Central memory CD8-positive, alpha-beta T cell (primary cell): ENCODE measurements at places on chromosomes 11 and 22.

- no peak for DNase-seq
Observed at GRCh38 chr22:39628563-39629080, 58.1 kb downstream of the CACNA1I start.

DNA sequence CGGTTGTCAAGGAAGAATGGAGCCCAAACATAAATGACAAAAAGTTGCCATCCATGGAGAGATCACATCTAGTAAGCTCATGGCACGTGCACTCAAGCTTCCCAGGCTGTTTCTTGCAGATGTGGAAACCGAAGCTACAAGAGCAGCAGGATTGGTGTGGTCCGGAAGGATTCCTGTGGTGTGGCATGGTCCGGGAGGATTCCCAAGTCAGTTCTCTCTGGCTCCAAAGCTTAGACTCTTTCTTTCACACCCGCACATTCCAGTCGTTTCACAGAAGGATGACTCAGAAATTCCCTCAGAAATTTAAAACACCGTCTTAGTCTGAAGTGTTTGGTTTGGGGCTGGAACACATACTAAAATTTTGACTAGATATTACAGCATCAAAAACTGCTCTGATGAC, 78.0 kb upstream of the DRD2 start:
- DNase-seq = no peak

GRCh38 chr11:62879235-62879978, 1.3 kb upstream of the SLC3A2 start:
- DNase-seq = no peak

- DNase-seq = no peak
Observed at GRCh38 chr22:40040927-40041326, 46.2 kb downstream of the FAM83F start.

GRCh38 chr11:73428227-73428626, 52.0 kb downstream of the RELT start:
- no peak for DNase-seq

- peak; percentile 60 for DNase-seq
Observed at GRCh38 chr22:49929211-49929979, 11.0 kb downstream of the CRELD2 start.

DNA sequence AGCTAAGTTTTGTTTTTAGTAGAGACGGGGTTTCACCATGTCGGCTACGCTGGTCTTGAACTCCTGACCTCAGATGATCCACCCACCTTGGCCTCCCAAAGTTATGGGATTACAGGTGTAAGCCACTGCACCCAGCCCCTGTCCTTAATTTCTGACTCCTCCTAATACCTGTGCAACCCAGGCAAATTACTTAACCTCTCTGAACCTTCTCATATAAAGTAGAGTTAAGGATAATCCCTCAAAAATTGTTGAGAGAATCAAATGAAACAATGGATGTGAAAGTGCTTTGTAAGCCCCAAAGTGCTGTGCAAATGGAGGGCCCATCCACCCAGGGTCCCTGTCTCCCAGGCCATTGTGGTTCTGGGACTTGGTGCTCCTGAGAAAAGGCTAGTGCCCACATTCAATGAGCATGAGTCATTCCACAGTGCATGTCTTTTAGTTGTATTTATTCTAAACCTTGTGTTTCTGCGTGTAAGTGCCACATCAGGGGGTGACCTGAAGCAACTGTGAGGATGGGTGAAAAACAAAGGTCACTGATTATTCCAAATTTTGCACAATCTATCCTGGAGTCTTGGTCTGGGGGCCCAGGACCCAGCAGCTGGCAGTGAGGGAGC, 61.4 kb upstream of the PTPRJ start:
- DNase-seq = no peak

DNA sequence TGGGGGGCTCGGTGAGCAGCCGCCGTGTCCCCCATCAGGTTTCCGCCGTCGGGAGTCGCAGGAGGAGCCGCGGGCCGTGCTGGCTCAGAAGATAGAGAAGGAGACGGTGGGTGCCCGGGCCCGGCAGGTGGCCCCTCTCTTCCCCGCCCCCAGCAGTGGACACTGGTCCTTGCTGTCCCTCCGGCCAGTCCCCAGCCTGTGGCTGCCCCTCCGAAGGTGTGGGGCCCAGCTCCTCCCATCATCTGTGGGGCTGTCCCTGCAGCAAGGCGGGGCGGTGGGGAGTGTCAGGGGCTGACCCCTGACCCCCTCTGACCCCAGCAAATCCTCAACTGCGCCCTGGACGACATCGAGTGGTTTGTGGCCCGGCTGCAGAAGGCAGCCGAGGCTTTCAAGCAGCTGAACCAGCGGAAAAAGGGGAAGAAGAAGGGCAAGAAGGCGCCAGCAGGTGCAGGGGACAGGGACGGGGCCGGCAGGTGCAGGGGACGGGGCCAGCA, 15.3 kb downstream of the EPS8L2 start:
- DNase-seq = no peak

DNA sequence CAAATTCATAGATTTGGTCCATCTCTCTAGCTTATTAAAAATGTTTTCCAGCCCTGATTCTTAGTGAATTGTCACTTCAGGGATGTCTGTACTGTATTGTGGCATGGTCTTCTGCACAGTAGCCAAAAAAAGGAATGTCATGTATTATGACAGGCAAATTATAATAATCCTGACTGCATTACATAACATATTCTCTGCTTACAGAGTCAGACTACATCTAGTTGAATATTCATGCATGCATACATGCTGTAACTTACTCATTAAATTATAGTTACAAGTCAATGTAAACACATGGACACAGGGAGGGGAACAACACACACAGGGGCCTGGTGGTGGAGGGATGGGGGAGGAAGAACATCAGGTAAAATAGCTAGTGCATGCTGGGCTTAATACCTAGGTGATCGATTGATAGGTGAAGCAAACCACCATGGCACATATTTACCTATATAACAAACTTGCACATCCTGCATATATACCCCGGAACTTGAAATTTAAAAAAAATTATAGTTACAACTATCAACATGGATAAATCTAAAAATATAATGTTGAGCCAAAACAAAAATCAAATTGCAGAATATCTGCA, 31.5 kb upstream of the SMCO4 start:
- no peak for DNase-seq

DNA sequence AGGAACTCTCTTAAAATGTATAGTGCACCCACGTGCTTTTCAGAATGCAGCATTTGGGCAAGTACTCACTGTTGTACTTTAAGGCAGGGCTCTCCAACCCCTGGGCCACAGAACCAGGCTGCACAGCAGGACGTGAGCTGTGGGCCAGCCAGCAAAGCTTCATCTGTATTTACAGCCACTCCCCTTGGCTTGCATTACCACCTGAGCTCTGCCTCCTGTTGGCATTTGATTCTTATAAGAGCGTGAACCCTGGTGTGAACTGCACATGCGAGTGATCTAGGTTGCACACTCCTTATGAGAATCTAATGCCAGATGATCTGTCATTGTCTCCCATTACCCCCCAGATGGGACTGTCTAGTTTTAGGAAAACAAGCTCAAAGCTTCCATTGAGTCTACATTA, 3.0 kb downstream of the C11orf58 start:
- DNase-seq = no peak

- no peak for DNase-seq
Observed at GRCh38 chr11:452203-452744, 2.2 kb downstream of the PTDSS2 start.

GRCh38 chr11:121431820-121432526, 20.1 kb upstream of the SORL1 start:
- no peak for DNase-seq

DNA sequence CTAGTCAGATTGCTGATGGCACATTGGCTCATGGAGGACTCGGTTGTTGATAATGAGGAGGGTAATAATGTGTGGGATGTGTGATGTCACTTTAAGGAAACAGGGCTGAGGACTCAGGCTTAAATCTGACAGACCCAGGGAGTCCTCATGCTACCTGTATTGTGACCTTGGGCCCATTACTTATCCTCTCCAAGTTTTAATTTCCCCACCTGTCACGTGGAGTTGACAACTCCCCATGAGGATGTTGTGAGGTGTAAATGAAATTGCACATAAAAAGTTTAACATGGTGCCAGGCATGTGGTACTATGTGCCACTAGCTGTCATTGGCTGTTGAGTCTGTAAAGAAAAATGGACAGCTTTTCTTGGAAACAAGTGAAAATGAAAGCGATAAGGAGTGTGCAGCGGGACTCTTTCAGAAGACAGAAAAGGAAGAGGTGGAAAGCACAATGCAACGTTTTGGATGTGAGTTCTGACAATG, 15.3 kb downstream of the IL10RA start:
- DNase-seq = peak; percentile 12

DNA sequence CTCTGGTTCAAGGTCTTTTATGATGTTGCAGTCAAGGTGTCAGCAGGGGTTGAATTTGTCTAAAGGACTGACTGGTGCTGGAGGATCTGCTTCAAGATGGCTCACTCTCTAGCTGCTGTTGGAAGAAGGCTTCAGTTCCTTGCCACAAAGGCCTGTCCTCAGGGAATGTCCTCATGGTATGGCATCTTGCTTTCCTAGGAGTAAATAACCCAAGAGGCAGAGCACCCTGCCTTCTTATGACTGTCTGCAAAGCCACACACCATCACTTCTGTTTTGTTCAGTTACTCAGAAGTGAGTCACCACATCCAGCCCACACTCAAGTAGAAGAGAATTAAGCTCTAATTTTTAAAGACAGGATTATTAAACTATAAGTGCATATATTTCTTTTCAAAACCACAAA, 45.2 kb downstream of the PLAAT5 start:
- no peak for DNase-seq

DNA sequence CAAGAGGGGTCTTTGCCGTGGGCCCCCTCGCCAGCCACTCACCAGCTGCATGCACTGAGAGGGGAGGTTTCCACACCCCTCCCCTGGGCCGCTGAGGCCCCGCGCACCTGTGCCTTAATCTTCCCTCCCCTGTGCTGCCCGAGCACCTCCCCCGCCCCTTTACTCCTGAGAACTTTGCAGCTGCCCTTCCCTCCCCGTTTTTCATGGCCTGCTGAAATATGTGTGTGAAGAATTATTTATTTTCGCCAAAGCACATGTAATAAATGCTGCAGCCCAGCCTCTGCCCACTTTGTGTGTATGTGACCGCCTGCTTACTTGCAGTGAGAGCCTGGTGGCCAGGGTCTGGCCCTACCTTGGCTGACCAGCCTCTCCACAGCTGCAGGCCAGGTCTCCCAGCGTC, 2.8 kb upstream of the CRACR2B start:
- DNase-seq = no peak

DNA sequence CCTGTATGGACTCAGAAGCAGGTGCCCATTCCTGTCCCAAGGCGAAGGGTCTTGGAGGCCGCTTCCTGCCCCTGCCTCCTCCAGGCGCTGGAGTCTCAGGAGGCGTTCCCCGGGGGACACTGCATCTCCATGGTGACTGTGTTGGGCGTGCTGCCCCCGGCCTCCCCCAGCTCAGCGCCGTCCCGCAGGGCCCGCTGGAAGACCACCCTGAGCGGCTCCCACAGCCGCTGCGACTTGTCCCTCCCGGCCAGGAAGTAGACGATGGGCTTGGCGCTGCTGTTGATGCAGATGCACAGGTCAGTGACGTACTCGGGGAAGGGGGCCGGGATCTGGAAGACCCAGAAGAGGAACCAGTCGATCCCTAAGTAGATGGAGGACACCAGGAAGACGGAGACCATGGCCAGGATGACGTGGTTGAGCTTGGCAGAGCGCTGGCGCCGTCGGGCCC, 7.8 kb downstream of the MRGPRF start:
- no peak for DNase-seq

- no peak for DNase-seq
Observed at GRCh38 chr11:95074792-95075563, 8.3 kb downstream of the SRSF8 start.

- DNase-seq = no peak
Observed at GRCh38 chr11:27651711-27652110, 48.5 kb downstream of the BDNF start.

GRCh38 chr11:66335531-66336233, 552 bp downstream of the RIN1 start:
- no peak for DNase-seq

- DNase-seq = no peak
Observed at GRCh38 chr11:133724116-133724515, 121.2 kb downstream of the SPATA19 start.

GRCh38 chr11:86785576-86785975, 14.8 kb upstream of the PRSS23 start:
- DNase-seq = no peak

DNA sequence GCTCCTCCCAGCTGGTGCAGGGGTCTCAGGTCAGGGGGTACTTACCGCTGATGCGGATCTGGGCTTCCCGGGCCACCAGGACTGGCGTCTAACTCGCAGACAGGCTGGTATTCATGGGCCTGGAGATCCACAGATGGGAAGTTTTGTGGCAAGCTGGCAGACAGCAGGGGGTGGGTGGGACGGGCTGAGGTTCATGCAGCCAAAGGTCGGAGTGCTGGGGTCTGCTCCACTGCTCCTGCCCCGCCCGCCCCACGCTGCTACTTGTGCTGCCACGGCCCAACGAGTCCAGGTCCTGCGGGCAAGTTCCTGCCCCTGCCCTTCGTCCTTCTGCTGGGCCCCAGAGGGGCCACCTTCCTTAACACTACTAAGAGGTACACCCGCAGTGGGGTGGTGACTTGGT, 3.1 kb downstream of the ACY3 start:
- DNase-seq = no peak

- DNase-seq = no peak
Observed at GRCh38 chr22:43967069-43967468, 11.8 kb downstream of the SAMM50 start.

GRCh38 chr11:27650988-27651387, 49.3 kb downstream of the BDNF start:
- DNase-seq = no peak

GRCh38 chr22:45059296-45059695, 49.5 kb upstream of the PHF21B start:
- DNase-seq = no peak

GRCh38 chr22:50151571-50152537, 18.7 kb upstream of the PANX2 start:
- DNase-seq = no peak

GRCh38 chr11:108224911-108225786, 2.3 kb downstream of the ATM start:
- no peak for DNase-seq

DNA sequence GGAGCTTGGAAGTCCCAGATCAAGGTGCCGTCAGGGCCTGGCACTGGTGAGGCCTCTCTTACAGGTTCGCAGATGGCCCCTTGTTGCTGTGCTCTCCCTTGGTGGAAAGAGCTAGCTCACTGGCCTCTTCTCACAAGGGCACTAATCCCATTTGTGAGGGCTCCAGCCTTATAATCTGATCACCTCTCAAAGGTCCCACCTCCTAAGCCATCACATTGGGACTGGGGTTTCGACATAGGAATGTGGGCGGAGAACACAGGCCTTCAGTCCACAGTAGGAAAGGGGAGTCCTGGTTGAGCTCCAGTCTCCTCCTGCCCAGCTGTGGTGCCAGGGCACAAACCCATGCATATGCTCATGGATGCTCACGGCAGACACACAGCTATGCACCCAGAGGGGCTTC, 14.0 kb upstream of the LRRC32 start:
- no peak for DNase-seq

DNA sequence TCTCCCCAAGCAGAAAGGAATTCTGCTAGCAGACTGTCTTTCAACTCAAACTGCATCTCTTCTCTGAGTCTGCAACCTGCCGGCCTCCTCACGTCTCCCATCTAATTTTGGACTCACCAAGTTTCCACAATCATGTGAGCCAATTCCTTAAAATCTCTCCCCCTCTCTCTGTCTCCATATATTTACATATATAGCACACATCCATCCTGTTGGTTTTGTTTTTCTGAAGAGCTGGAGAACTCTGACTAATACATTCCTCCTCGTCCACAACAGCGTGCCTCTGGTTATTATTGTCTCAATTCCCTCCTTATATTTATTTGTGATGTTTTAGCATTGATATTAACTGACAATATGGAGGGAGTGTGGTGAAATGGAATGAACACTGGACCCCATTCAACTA, 29.6 kb upstream of the FJX1 start:
- no peak for DNase-seq
